Upper lobe of right lung (tissue), 1 donor: ENCODE measurements at places on chromosomes 13 and 19. TPM values are rescaled to one million over a fixed set of nuclear protein-coding genes. Genes with fewer than 3 reads are reported as not detected.

GRCh38 chr13:83691966-83692365, 190.3 kb downstream of the SLITRK1 start:
- no peaks in the 10 kb centered on the region for H3K27me3 ChIP-seq
- H3K4me1 ChIP-seq = no peaks in the 10 kb centered on the region
- H3K4me3 ChIP-seq = no peak overlapping the region
- H3K27ac ChIP-seq = no peak overlapping the region

GRCh38 chr13:86882835-86883234, 788.3 kb upstream of the SLITRK5 start:
- no peak overlapping the region for H3K27ac ChIP-seq
- no peaks in the 10 kb centered on the region for H3K27me3 ChIP-seq
- DNase-seq = no peak
- no peaks in the 10 kb centered on the region for H3K36me3 ChIP-seq
- no peaks in the 10 kb centered on the region for H3K4me1 ChIP-seq

GRCh38 chr19:31226151-31226935, 122.9 kb downstream of the TSHZ3 start:
- no peaks in the 10 kb centered on the region for H3K36me3 ChIP-seq
- H3K27me3 ChIP-seq = no peaks in the 10 kb centered on the region
- H3K4me3 ChIP-seq = no peak overlapping the region
- H3K4me1 ChIP-seq = no peaks in the 10 kb centered on the region
- DNase-seq = no peak
- no peak overlapping the region for H3K27ac ChIP-seq

- DNase-seq = no peak
- no peaks in the 10 kb centered on the region for H3K36me3 ChIP-seq
- H3K4me3 ChIP-seq = peak overlapping the region; percentile 36
These were observed 8.0 kb downstream of the C19orf25 start for GRCh38 chr19:1471010-1471514.

DNA sequence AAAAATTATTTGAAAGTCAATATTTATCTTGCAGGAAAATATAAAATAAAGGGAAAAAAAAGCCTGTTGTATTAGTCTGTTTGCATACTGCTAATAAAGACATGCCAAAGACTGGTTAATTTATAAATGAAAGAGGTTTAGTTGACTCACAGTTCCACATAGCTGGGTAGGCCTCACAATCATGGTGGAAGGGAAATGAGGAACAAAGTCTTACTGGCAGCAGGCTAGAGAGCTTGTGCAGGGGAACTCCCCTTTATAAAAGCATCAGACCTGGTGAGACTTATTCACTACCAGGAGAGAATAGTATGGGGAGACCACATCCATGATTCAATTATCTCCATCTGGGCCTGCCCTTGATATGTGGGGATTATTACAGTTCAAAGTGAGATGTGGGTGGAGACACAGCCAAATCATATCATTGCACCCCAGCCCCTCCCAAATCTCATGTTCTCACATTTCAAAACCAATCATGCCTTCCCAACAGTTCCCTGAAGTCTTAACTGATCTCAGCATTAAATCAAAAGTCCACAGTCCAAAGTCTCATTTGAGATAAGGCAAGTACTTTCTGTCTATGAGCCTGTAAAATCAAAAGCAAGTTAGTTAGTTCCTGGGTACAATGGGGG, 1416.5 kb upstream of the SPRY2 start:
- H3K4me1 ChIP-seq = no peaks in the 10 kb centered on the region
- H3K4me3 ChIP-seq = no peak overlapping the region
- H3K27me3 ChIP-seq = no peaks in the 10 kb centered on the region
- H3K27ac ChIP-seq = no peak overlapping the region
- no peak for DNase-seq

DNA sequence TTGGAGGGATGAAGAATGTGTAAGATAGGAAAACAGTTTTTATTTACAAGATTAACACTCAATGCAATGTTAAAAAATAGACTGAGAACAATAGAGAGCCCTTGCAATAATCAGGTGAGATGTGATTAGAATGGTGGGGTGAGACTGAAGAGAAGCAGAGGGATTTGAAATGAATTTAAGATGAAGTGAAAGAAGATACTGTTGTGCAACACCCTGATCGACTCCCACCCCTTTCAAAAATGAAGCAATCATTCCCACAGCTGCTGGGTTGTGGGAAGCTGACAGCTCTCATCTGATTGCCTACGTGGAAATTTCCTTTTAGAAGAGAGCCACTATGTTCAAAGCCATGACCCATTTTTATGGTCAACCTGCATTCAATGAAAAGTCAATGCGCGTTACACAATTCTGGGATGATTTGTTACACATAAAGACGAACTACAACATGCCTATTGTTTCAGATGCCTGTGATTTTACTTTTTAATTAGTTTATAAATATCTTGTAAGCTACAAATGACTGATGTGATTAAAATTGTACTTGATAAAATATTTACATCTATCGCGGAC, 1374.8 kb downstream of the PCDH9 start:
- H3K4me1 ChIP-seq = no peaks in the 10 kb centered on the region
- no peak overlapping the region for H3K4me3 ChIP-seq
- H3K27ac ChIP-seq = no peak overlapping the region
- no peaks in the 10 kb centered on the region for H3K27me3 ChIP-seq

DNA sequence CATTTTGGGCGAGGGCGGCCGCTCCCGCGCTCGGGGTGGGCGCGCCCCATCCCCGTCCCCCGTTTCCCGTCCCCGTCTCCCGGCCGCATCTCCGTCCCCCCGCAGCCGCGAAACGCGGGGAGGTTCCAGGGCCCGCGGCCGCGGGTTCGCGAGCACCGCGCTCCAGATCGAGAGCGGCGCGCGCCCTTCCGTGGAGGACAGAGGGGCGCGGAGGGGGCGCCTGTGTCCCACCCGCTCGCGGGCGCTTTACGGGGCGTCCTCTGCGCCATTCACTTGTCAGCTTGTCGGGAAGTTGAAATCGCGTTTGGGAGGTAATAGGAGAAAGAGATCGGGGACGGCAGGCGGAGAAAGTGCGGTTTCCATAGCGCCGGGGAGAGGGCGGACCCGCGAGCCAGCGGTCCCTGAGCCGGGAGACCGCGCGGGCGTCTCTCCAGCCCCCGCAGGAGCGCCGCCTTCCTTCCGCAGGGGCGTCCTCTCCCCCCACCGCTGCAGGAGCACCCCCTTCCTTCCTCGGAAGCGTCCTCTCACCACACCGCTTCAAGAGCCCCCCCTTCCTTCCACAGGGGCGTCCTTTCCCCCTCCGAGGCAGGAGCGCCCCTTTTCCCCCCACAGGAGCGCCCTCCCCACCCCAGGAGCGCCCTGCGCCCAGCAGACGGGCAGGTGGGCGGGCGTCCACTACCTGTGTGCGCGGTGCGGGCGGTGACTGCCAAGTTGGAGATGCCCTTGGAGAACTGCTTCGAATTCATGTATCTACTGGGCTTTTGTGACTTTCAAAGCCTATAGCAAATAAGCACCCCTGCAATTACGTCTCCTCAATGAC, 962 bp upstream of the IRS2 start:
- no peaks in the 10 kb centered on the region for H3K27me3 ChIP-seq
- H3K36me3 ChIP-seq = peaks cover 20% of the 10 kb centered on the region
- peak overlapping the region; percentile 85 for H3K27ac ChIP-seq
- peak overlapping the region; percentile 72 for H3K4me3 ChIP-seq

GRCh38 chr13:77313923-77314322, 13.0 kb downstream of the MYCBP2 start:
- H3K4me1 ChIP-seq = peaks cover 41% of the 10 kb centered on the region
- H3K27me3 ChIP-seq = no peaks in the 10 kb centered on the region
- no peak overlapping the region for H3K27ac ChIP-seq
- no peak for DNase-seq
- H3K36me3 ChIP-seq = no peaks in the 10 kb centered on the region

- peak overlapping the region; percentile 42 for H3K27ac ChIP-seq
- DNase-seq = no peak
- no peaks in the 10 kb centered on the region for H3K27me3 ChIP-seq
- no peaks in the 10 kb centered on the region for H3K36me3 ChIP-seq
- peaks cover 99% of the 10 kb centered on the region for H3K4me1 ChIP-seq
These were observed 17.6 kb downstream of the ELL start for GRCh38 chr19:18503971-18504885.

GRCh38 chr19:46413262-46414031, at the start of gene CCDC8:
TSS of gene CCDC8 (minus strand) at chr19:46413564. CDS start at chr19:46412810, 754 bp downstream.
- H3K4me1 ChIP-seq = peaks cover 12% of the 10 kb centered on the region
- no peaks in the 10 kb centered on the region for H3K36me3 ChIP-seq
- peak within 1 kb of the TSS; percentile 68 for H3K27ac ChIP-seq
- peak; percentile 88 for DNase-seq
- H3K4me3 ChIP-seq = peak within 1 kb of the TSS; percentile 56

GRCh38 chr13:23871616-23872220, 17.5 kb downstream of the MIPEP start:
- no peaks in the 10 kb centered on the region for H3K27me3 ChIP-seq
- no peak for DNase-seq
- no peak overlapping the region for H3K27ac ChIP-seq
- peaks cover 10% of the 10 kb centered on the region for H3K4me1 ChIP-seq
- H3K4me3 ChIP-seq = no peak overlapping the region
- H3K36me3 ChIP-seq = no peaks in the 10 kb centered on the region

- no peaks in the 10 kb centered on the region for H3K27me3 ChIP-seq
- no peak for DNase-seq
- no peaks in the 10 kb centered on the region for H3K36me3 ChIP-seq
These were observed 961 bp upstream of the URI1 start for GRCh38 chr19:29940971-29941585.

DNA sequence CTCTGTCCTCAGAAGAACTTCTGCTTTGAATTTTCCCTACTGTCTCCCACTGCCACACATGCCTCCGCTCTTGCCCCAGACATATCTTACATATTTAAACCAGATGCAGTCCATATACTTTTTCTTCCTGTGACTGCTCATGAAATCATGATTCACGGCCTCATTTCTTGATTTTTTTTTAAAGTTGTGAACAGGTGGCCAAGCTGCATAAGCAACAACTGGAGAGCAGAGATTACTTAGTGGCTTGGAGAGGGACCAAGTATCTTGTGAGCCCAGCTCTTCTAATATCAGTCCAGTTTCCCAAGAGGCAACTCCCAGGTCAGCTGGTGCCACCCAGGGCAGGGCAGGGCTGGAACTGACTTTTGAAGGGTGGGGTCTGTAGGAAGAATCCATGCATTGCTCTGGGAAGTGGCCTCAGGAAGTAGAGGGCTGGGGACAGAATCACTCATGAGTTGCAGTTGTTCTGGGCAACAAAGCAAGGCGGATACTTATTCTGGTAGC, 152.4 kb downstream of the LMO7 start:
- DNase-seq = no peak
- no peaks in the 10 kb centered on the region for H3K27me3 ChIP-seq
- H3K27ac ChIP-seq = peak overlapping the region; percentile 38
- H3K4me3 ChIP-seq = no peak overlapping the region
- peaks cover 27% of the 10 kb centered on the region for H3K4me1 ChIP-seq
- H3K36me3 ChIP-seq = no peaks in the 10 kb centered on the region

- no peak for DNase-seq
- no peak overlapping the region for H3K27ac ChIP-seq
- no peaks in the 10 kb centered on the region for H3K36me3 ChIP-seq
- no peaks in the 10 kb centered on the region for H3K4me1 ChIP-seq
- no peaks in the 10 kb centered on the region for H3K27me3 ChIP-seq
These were observed 154.6 kb upstream of the PRR20A start for GRCh38 chr13:56986121-56986520.

DNA sequence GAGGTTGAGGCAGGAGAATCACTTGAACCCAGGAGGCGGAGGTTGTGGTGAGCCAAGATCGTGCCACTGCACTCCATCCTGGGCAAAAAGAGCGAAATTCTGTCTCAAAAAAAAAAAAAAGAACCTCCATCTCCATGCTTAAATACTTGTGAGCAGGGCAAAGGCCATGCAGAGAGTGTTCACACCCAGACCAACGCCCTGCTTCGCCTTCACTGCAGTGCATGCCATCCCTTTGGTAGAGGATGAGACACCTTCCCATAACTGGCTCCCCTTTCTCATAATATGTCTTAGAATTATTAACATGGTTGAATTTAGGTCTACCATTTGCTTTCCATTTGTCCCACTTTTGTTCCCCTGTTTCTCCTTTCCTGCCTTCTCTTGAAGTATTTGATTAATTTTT, 15.4 kb downstream of the BBC3 start:
- H3K36me3 ChIP-seq = peaks cover 3% of the 10 kb centered on the region
- no peaks in the 10 kb centered on the region for H3K27me3 ChIP-seq
- peaks cover under 1% of the 10 kb centered on the region for H3K4me1 ChIP-seq
- no peak overlapping the region for H3K4me3 ChIP-seq
- DNase-seq = no peak

The SCN1B gene
- total RNA-seq = 8.7 TPM

The CKM gene
- 0.41 TPM for total RNA-seq

The NLRP11 gene
- not detected for total RNA-seq

The NR1H2 gene
- 101 TPM for total RNA-seq
